ENCODE measurements at places on chromosomes 11 and 22. TPM values are rescaled to one million over a fixed set of nuclear protein-coding genes. Genes with fewer than 3 reads are reported as not detected.

The MIOX gene
- total RNA-seq: 0.41 TPM

The CARD18 gene
- not detected for total RNA-seq

The RASL10A gene
- total RNA-seq: 1.6 TPM

The RPS25 gene
- total RNA-seq: 1,504 TPM

The P2RX6 gene
- 0.13 TPM for total RNA-seq

The SYT9 gene
- 1.7 TPM for total RNA-seq

The OR52N1 gene
- not detected for total RNA-seq

The SMIM35 gene
- total RNA-seq: not detected
